ENCODE measurements at places on chromosomes 12 and 14.
A peak's percentile ranks its signal among the peaks of the same experiment; 100 is the strongest.

- DNase-seq, result no peak
Measured at GRCh38 chr12:49897276-49897675, 6.4 kb downstream of the FAIM2 start.

- no peak for DNase-seq
Measured at GRCh38 chr12:11747969-11748368, 98.5 kb downstream of the ETV6 start.

DNA sequence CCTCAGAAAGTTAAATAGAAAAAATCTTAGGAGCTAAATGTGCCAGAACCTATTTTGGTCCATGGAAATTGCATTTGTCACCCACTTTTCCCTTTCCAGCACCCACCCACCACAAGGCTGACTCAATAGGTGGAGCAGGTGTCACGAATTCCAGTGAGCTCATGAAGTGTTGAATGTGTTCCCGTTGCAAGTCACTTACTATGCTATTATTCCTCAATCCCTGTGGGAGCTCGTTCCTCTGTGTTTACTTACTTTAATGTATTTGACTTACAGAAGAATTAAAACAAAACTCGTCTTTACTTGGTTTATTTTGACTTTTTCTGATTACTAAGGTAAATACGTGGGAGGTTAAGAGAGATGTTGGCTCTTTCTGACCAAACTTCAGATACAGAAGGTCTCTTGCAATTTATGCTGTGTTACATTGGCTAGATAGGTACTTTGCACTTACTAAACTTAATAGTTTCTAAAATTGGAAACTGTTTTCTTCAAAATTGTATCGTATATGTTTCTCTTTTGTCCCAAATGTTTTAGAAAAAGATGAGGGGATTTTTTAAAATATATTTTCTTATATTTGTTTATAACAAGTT, 269.4 kb upstream of the NOVA1 start:
- peak; percentile 51 for DNase-seq

GRCh38 chr12:118271770-118272417, 100.8 kb downstream of the TAOK3 start:
- DNase-seq, result no peak

DNA sequence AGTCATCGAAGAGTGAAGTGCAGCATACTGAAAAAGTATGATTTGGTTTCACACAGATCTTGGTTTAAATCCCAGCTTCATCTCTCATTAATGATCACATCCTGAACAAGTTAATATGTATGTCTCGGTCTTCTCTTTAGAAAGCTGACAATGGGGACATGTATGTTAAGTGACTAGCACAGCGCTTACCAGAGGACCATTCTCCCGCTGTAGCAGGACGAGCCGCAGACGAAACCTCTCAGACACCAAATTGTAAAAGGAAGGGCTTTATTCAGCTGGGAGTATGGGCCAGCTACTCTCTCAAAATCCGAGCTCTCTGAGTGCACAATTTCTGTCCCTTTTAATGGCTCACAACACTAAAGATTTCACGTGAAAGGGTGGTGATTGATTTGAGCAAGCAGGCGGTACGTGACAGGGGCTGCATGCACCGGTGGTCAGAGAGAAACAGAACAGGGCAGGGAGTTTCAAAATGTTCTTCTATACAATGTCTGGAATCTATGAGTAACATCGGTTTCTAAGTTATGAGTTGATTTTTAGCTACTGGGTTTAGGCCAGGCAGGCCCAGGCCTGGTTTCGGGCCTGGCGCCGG, 682.4 kb downstream of the DIO2 start:
- DNase-seq, result no peak

- DNase-seq, result no peak
Measured at GRCh38 chr14:94391281-94391975, 3.0 kb upstream of the SERPINA1 start.

GRCh38 chr12:67426067-67426466, 156.9 kb downstream of the CAND1 start:
- DNase-seq, result no peak

GRCh38 chr12:123530668-123531067, 2.9 kb downstream of the RILPL1 start:
- DNase-seq, result no peak

DNA sequence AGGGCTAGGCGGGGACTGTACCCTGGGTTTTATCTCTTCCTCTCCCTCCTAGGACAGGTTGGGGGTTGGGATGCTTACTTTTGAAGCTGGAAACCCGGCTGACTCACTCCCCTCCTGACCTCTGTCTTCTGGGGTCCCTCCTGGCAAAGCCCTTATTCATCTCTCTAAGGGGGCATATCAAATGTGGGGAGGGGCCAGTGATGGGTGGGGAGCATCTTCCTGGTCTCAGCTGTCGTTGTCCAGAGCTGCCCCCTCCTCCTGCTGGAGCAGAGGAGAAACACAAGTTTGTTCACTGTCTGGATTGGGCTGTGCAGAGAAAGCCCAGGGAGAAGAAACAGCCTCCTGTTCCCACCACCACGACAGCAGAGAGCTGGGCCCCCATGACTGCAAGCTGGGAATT, 85.8 kb downstream of the TNFAIP2 start:
- DNase-seq, result no peak

GRCh38 chr12:6605421-6606330, 1.5 kb downstream of the CHD4 start:
- peak; percentile 36 for DNase-seq

DNA sequence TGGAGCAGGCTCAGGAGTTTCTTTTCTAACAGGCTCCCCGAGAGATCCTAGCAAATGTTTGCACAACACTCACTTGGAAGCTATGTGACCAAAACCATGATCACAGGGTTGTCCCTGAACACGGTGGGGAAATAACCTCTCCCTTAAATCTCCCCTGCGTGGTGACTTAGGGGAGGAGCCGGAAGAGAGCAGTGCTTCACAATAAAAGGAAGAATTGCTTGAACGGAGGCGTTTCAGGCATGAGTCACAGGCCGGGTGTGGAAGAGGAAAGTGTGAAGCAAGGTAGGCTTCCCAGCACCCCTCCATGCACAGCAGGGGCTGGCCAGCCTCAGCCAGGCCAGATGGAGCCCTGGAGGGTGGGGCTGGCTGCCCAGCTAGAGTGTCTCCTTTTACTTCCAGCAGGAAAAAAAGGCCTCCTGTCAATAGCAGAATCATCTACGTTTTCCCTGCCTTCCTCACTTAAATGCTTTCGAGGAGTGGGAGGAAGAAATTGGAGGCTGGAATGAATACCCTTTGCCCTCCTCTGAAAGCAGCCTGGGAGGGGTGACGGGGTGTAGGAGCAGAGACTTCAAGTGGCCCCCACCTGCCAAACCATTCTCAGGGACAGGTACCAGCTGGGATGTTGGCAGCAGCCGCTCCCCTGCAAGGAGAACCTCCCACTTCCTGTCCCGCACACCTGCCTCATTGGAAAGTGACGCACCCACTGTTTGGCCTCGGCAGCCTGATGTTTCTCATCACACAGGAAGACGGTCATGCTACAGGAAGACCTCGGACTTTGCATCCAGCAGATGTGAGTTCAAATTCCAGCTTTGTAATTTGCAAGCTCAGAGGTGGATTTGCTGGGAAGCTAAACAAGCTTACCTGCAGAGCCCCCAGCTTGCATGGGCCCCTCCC, 30.1 kb upstream of the PPP2R5C start:
- peak; percentile 49 for DNase-seq

DNA sequence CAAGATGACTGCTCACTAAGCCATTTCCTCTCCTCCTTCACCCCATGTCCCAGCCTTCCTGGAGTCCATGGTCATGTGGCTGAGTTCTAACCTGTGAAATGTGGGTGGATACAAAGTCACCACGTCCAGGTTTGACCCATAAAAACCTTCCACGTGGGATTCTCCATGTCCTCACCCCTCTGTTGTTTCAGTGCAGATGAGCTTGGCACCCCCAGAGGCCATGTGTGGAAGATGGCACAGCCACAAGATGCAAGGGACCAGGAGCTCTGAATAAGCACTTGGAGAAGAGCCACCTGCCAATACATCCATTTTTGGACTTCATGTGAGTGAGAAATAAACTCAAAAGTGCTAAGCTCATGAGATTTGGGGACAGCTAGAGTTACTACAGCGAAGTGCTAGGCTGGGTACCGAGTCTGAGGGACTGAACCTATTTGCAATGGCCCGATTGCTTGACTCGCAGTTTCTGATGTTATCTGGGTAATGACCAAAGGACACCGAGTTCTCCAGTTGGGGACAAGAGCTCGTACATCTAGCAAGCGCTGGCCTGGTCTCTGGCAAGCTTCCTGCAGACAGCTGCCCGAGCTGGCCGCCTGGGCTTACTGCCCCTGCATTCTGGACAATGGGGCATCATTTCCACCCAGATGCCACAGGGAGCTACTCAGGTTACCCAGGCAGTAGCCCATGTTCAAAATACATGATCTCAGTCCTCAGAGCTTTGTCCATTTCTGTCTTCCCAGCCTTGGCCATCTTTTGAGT, 7.7 kb upstream of the SLC24A4 start:
- peak; percentile 71 for DNase-seq

- no peak for DNase-seq
Measured at GRCh38 chr14:93299866-93300265, 33.0 kb downstream of the BTBD7 start.

- peak; percentile 69 for DNase-seq
Measured at GRCh38 chr12:55728186-55728938, 447 bp downstream of the CD63 start.

GRCh38 chr14:102537981-102538601, 28.5 kb upstream of the ANKRD9 start:
- no peak for DNase-seq

DNA sequence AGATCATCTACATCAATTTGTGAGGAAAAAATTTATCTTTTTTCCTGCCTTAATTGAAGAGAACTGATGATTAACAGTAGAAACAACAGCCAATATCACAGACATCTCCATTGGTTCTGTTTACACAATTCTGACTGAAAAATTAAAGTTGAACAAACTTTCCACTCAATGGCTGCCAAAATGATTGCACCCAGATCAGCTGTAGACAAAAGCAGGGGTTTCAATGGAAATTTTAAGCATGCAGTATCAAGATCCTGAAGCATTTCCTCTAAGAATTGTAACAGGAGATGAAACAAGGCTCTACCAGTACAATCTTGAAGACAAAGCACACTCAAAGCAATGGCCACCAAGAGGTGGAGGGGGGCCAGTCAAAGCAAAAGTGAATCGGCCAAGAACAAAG, 231.6 kb upstream of the KRR1 start:
- DNase-seq, result no peak

- no peak for DNase-seq
Measured at GRCh38 chr12:57895389-57896114, 45.8 kb upstream of the ATP23 start.

DNA sequence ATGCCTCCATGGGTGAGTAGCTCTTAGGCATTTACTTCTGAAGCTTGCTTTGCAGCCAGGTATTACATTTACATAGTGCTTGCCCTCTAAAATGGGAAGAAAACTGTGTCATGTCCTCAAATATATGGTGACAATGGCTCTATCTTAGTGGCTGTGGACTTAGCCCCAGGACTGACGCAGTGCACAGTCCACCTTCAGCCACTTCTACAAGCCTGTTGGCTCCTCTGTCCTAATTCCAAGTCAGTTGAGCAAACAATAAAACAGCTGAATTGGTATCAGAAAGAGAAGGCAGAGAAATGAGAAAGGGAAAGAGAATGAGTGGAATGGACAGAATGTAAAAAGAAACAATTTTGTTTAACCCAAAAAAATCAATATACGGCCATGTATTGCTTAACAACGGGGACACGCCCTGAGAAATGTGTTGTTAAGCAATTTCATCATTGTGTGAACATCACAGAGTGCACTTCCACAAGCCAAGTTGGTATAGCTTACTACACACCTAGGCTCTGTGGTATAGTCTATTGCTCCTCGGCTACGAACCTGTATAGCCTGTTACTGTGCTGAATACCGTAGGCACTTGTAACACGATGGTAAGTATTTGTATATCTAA, 93.5 kb downstream of the GRIN2B start:
- no peak for DNase-seq

DNA sequence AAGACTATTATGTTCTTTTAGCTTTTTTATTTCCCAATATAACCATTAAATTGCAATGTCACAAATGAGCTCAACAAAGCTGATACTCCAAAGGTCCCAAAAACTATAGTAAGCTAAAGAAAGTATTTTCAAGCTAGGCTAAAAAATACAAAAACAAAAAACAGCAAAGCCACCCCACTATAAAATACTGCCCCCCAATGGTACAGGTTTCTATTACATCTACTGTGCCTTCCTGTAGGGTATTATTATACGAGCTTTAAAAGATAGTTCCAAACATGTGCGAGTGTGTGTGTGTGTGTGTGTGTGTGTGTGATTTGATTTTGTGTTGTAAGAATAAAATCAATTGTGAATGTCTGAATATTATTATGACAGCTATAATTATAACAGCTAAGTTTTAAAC, 1.1 kb downstream of the IFNG start:
- DNase-seq, result no peak

Data from Ammon's horn (tissue), 1 donor.